ENCODE measurements at places on chromosomes 3 and 15.

DNA sequence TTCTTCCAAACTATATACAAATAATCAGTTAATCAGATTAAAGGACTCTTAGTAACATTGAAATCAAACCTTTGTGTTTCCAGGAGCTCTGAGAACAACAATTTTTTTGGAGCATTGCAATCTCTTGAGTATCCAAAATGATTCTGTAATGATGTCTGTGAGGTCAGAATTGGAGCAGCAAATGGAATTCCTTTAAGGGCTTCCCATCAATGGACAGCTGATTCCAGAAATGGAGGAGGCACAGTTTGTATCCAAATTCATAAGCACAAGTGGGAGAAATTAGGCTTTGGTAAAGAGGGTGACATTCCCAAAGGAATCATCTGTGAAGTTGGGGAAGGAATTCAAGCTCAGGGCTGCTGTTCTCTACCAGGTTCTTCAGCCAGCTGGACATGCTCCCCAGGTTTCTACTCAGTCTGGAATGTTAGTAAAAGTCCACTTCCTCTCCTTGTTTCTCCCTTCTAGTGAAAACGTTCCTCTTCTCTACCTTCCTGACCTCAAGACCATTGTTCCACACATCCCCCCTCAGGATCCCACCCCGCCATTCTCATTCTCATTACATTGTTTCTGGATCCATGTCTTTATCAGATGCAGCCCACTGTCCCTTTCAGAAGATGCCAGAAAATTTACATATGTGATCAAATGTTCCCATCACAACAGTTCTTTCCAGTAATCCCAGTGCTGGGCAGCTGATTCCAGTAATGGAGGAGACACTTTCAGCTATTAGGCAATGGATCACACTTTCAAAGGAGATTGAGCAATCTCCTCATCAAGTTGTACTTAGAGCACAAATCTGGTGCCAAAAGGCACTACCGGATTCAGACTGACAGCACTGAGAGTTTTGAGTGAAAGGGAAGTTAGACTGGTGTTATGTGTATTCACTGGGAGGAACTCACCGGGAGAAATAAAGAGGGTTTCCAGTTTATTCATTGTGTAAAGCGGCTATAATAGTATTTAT is 391.3 kb upstream of the TPRG1 start:
- DNase-seq = peak; percentile 85

GRCh38 chr3:85801955-85802354 is 843.2 kb downstream of the CADM2 start:
- no peak for DNase-seq

- DNase-seq = peak; percentile 16
These were observed 586 bp downstream of the LRRK1 start for GRCh38 chr15:100919481-100920405.

DNA sequence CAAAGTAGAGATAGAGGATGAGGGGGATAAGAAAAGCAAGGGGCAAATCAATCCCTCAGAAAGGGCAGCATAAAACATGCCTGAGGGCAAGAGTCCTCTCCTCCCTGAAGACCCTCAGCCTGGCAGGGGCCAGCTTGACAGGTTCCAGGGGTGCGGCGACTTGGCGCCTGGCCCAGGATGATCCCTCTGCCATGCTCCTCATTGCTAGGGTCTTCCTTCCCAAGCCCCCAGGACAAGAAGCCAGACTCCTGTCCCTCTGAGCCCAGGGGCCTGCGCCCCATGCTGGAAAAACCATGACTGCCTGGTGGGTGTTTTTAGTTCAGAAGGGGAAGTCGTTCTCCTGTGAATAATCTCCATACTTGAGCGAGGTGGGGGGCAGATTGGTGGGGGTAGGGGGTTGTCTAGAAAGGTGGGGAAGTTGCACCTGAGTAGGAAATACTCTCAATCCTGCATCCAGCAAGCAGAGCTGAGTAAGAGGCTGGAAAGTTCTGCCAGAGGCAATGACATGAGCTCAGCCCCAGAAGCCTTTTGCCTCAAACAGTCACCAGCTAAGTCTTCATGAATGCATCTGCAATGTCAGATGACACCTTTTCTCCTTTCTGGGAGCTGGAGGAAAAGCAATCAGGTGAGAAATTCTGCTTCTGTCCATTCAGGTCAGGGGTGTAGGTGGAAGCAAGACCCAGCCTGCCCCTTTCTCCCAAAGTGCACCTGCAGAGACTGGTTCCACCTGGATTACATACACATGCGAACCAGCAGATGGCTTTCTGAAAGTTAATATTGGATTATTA is 18.3 kb downstream of the SLC12A8 start:
- DNase-seq = no peak

DNA sequence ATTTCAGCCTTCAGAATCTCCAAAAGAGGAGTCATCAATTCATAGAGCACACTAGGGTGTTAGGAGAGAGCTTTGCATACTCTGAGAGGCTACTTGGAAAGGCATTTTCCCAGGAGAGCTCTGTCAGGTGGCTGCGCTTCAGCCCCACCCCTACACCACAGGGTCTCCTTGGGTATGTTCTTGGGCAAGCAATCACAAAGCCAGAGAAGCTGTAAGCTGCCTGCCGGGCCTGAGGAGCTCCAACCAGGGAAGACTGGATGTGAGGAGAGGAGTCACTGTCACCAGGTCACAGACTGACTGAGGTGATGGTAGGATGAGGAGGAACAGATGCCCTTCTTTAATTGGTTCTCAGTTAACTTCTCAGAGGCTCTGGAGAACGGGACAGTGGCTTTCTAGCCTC is 9.8 kb upstream of the RPSA start:
- DNase-seq = no peak

- DNase-seq = no peak
These were observed 285.2 kb upstream of the MME start for GRCh38 chr3:154794814-154795445.

- DNase-seq = peak; percentile 70
These were observed 32.4 kb downstream of the DZIP1L start for GRCh38 chr3:138082992-138083386.

GRCh38 chr3:131174752-131175151 is 148.1 kb downstream of the NEK11 start:
- no peak for DNase-seq

- no peak for DNase-seq
These were observed 105.4 kb upstream of the FHIT start for GRCh38 chr3:61356685-61357084.

GRCh38 chr3:116815321-116815720 is 105.7 kb downstream of the TUSC7 start:
- no peak for DNase-seq

- no peak for DNase-seq
These were observed 33.9 kb upstream of the SLC41A3 start for GRCh38 chr3:126117786-126118185.

DNA sequence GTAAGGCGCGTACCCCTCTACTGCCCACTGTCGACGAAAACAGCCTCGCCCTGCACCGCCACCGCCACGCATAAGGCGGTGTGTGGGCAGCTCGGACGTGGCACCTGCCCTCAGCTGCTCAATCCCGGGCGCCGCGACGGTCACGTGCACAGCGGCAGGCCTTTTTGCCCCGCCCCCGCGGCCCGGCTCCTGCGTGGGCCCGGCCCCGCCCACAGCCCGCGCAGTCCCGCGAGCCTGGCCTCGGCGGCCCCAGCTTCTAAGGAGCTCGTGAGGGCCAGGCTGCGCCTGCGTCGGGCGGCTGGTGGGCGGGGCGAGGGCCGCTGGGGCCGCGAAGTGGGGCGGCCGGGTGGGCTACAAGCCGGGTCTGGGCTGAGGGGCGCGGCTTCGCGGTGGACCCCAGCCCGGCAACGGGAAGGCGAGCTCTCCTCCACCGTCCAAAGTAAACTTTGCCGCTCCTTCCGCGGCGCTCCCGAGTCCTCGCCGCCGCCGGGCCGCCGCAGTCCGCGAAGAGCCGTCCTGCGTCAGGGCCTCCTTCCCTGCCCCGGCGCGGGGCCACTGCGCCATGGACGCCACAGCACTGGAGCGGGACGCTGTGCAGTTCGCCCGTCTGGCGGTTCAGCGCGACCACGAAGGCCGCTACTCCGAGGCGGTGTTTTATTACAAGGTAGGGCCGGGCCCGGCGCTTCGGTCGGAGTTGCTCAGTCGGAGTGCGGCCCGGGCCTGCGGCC is at the start of gene CAPN7:
Gene CAPN7 (plus strand): TSS at position 313 of the 728 bp plus-strand sequence. CDS start 250 bp downstream, at position 563.
- peak; percentile 88 for DNase-seq

- DNase-seq = peak; percentile 21
These were observed 829 bp downstream of the DCP1A start for GRCh38 chr3:53346514-53346913.

DNA sequence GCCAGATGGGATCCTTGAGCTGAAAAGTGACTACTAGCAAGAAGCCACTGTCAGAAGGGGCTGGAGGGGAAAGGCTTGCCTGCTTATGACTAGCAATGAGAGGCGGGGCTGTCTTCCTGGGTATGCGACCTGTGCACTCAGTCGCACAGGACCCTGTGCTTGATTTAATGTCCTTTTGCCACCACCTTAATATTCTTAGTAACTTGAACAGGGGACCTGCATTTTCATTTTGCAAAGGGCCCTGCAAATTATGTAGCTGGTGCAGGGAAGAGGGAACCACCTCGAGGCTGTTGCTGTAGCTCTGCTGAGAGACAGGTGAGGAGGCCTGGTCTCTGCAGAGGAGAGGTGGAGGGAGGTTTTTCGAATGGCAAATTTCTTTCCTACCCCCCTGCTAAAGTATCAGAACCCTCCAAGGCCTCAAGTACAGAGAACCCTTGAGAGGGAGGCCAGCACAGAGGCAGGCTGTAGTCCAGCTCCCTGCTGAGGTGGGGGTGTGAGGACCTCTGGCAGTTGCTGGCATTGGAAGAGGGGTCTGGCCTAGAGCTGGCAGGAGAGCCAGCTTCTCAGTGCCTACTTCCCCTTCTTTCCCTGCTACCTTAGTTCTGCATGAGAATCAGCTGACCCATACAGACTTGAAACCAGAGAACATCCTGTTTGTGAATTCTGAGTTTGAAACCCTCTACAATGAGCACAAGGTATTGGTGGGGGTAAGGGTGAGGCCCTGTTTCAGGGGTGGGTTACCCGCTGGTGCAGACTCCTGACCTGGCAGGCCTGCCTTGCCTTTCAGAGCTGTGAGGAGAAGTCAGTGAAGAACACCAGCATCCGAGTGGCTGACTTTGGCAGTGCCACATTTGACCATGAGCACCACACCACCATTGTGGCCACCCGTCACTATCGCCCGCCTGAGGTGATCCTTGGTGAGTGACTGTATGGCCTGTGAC is 11.4 kb downstream of the CLK3 start:
- DNase-seq = no peak

DNA sequence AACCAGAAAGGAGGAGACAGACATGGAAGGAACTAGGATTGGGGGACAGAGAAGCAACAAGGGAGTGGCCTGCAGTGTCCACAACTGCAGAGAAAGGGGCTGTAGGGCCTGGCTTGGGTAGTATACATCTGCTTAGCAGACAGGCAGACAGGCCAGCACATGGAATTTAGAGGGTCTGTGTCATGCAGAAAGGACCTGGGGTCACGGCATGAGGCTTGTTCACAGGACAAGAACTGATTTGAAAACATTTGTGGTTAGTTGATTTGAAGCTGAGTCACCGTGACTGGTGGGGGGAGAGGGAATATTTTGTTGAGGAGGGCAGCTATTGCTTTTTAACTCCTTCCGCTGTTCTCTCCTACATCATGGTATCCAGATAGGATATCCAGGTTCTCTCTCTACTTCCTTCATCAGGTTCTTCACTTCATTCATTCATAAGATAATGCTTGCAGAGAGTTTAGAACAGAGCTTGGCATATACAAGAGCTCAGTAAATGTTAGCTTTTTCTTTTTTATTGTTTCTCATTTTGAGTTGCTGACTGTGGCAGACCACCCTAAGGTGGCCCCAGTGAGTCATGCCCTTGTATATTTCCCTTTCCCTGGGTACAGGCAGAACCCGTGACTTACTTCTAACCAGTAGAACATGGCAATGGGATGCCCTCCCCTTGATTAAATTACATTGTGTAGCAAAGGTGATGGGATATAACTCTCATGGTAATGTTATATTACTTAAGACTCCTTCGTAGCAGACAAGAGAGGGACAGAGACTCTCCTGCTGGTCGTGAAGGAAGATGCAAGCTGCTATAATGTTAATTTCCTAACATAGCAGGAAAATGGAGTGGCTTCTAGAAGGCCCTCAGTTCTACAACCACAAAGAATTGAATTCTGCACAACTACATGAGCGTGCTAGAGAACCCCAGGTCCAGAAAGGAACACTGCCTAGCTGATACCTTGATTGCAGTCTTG is 95.0 kb upstream of the NMNAT3 start:
- DNase-seq = peak; percentile 67

DNA sequence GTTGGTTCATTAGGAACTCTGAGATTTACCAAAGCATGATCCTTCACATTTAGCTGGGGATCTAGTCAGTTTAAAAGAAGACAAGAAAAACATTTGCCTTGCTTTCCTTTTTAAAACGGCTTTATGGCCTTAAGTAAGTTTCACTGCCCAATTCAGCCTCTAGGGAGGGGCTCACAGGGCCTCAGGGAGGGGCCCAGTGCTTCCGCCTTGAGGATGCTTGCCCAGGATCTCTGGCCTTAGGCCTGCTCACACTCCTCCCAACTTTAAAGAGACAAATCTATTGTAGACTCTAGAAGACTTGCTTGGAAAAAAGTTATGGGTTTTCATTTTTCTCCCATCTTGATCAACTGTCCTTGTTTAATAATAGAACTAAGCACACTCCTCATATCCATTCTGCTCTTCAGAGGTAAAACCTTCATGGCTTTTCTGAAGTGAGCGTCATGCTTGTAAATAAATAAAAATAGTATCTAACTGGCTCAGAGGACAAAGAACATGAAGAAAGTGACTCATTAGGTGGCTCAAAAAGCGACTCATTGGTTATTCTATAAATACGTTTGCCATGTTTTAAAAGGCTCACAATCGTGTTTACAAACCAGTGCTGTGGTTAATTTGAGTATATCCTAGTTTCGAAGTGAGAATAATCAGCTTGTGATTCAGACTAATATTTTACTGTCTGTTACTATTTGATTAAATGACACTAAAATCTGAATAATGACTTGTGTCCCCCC is 13.7 kb downstream of the PDHB start:
- DNase-seq = no peak

DNA sequence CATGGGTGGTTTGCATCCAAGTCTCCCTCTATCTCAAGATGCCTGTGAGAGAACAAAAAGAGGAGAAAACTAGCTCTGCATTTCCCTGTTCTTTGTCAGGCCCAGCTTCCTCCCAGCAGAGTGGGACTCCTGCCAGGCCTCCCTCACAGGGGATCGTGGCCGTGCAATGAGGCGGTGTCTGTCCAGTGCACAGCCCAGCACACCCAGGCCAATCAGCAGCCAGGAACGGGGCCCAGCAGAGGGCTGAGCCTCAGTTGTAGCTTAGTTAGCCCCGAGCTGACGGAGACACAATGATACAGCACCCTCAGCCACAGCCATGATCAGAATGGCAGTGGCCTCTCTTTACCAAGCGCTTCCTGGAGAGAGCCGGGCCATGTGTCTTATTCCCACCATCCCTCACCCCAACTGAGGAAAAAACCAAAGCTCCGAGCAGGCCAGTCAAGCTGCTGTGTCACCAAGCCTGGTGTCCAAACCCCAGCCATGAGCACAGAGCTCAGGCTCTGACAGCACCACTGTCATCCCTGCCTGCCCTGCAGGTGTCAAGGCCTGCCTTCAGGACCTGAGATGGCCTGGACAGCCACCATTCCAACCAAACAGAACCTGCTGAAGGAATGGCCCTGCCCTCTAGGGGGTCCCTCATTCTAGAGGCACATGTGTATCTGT is 71.1 kb downstream of the DNAJB8 start:
- peak; percentile 51 for DNase-seq

DNA sequence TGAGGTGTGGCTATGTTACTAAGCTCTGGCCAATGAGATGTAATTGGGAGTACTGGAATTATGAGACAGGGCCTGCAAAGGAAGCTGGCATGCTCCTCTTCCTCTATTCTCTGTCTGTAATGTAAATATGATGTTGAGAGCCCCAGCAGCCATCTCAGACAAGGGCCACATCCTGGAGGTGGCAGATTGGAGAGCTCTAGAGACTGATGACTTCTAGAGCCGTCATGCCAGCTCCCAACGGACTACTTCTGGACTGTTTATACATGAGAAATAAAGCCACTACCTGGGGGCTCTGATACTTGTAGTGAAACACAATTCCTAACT is 19.7 kb downstream of the PLD1 start:
- DNase-seq = no peak

Measured in amniotic epithelial cell (primary cell).